Inflammatory macrophage treated with lipopolysaccharide for 4 hours (primary cell): ENCODE measurements at places on chromosomes 16 and 17.

- DNase-seq = peak; percentile 95
Measured at GRCh38 chr16:10828851-10829366, 10.3 kb upstream of the TVP23A start.

DNA sequence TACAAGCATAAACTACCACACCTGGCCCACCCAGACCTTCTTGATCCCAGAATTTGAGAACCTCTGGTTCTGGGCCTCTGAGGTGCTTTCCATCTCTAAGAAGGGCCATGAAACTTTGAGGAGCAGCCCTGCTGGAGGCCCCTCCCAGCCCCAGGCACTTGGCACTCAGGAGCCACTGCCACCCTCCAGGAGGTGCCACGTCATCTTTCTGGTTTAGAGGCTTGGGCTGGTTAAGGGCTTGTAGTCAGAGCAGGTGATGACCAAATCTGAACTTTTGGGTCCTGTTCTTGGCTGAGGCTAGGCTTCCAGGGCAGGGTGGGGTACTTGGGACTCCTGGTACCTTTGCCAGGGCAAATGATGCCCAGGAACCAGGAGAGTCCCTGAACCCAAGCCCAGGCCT lies 13.8 kb upstream of the DLX4 start:
- DNase-seq = no peak

- DNase-seq = peak; percentile 27
Measured at GRCh38 chr17:44272321-44272951, 4.5 kb upstream of the SLC4A1 start.

DNA sequence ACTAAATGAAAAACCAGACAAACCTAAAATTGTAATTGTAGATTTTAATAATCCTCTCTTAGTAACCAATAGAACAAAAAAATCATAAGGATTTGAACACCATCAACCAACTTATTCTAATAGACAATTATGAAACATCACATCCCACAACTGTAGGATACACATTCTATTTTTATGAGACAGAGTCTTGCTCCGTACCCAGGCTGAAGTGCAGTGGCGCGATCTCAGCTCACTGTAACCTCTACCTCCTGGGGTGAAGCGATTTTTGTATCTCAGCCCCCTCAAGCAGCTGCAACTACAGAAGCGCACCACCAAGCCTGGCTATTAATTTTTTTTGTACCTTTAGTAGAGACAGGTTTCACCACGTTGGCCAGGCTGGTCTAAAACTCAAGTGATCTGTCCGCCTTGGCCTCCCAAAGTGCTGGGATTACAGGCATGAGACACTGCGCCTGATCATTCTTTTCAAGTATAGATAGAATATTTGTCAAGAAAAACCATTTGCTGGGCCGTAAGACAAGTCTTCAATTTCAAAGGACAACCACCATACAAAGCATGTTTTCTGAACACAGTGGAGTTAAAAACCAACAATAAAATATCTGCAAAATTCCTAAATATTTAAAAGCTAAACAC lies 49.8 kb downstream of the CREBBP start:
- no peak for DNase-seq

- DNase-seq = no peak
Measured at GRCh38 chr16:972316-973002, 1.7 kb upstream of the LMF1 start.

DNA sequence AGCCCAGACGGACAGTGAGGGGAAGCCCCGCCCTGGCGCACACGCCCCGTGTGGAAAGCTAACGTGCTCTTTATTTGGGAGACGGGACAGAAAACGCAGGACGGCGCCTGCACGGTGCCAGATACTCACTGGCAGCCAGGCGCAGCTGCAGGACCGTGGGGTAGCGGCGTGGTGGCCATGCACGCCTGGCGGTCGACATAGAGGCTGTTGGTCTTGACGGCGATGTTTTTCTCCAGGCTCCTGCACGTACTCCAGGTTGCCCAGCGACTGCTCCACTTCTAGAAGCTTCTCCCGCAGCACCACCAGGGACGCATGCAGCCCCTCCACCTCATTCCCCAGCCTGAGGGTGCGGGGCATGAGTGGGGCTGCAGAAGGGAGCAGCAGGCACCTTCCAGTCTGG lies 5.1 kb upstream of the C1QTNF8 start:
- no peak for DNase-seq

GRCh38 chr17:61837175-61838051 lies 25.9 kb downstream of the BRIP1 start:
- peak; percentile 61 for DNase-seq

DNA sequence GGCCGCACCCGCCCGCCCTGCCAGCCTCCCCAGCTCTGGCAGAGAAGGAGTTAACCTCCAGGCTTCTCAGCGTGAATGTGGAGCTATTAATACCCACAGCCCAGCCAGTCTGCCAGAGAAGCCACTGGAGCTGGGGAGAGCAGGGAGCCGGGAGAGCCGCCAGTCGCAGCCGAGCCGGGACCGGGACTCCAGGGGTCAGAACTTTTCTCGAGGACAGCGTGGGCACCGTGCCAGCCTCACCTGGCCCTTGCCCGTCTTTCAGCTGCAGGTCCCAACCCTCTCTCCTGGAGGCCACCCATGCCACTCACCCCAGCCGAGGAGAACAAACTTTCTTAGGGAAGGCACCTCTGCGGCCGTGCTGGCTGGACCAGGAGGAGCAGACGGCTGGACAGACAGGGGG lies 33.8 kb upstream of the SBK1 start:
- no peak for DNase-seq
